T-helper 9 cell (primary cell): ENCODE measurements at places on chromosomes 7 and 10.

DNA sequence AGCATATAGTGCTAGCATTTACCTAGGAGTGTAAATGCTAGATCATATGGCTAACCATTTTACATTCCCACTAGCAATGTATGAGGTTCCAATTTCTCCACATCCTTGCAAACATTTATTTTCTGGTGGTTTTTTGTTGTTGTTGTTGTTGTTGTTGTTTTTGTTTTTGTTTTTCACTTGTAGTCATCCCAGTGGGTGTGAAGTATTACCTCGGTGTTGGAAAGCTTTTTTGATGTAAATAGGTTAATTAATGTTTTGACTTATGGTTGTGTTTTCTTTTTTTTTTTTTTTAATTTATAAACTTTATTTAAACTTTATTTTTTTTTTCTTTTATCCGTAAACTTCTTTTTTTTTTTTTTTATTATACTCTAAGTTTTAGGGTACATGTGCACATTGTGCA is 15.3 kb upstream of the TSGA13 start:
- no peak for DNase-seq

DNA sequence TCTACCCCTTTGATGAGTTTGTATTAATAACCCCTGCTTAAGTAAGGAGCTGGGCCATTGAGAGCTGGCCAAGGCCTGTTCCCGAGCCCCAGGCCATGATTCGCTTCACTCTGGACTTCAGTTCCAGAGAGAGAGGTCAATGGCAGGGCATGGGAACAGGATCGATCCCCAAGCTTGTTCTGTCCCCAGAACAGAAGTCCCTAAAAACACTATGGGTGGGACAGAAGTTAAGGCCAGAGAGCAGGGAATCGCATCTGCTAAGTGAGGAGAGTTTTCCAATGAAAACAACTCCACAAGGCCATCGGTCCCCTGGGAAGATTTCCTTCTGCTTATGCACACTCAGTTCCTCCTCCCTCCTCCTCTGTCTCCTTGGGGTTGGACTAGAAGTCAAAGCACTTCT is 159.6 kb downstream of the LSM5 start:
- no peak for DNase-seq

DNA sequence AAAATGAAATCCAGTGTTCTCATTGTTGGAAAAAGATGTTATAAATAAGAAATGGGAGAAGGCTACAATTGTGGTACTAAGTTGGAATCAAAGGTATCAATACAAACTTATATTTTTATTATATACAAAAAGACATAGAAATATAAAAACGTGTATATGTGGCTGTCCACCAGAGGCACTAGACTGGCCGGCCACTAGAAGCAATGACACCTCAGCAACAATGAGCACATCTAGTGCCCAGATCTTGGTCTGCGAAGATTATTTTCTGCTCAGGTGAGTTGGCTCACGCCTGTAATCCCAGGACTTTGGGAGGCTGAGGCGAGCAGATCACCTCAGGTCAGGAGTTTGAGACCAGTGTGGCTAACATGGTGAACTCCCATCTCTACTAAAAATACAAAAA is 21.6 kb downstream of the IDE start:
- DNase-seq = no peak

- DNase-seq = no peak
Observed at GRCh38 chr7:36865019-36865418, 140.7 kb upstream of the AOAH start.

DNA sequence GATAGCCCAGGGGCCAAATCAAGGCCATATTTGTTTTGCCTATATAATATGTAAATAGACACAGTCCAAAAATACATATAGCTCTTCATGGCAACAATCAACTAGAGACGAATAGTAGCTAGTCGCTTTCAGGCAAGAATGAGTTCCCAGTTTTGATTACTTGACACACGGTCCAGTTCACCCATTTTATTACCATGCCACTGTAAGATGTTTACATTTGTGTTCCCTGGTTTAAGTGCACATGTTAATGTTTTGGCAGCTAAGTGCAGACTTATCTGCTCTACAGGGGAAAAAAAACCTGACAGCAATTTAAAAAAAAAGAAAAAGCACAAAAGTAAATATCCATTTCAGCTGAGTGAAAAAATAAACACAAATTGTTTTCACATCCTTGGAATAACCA is 213.1 kb downstream of the TPK1 start:
- DNase-seq = no peak

DNA sequence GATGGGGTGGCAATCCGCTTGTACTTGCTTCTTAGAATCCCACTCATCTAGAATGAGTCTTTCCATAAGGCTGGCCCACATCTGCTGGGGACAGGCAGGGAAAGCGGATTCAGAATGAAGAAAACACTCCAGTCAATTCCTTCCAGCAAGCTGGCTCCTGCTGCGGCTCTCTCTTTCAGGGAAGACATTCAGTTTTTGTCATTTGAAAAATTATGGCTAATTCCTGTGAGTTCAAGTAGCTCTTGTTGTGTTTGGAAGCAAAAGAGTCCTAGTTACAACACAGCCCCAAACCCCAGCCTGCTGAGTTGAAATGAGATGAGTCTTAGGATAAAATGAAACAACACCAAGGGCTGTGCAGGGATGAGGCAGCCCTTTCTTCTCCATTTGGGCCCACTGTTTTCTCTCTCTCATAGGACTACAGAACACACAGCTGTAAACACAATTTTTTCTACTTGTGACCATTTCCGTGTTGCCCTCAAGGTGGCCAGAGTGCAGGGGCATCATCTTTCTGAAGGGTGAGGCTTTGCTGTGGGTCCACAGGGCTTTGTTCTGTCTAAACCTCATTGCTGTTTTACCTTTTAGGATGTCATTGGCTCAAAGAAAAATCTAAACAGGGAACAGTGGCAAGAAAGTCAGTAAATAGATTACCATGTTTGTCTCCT is 90.8 kb upstream of the EEPD1 start:
- DNase-seq = no peak

DNA sequence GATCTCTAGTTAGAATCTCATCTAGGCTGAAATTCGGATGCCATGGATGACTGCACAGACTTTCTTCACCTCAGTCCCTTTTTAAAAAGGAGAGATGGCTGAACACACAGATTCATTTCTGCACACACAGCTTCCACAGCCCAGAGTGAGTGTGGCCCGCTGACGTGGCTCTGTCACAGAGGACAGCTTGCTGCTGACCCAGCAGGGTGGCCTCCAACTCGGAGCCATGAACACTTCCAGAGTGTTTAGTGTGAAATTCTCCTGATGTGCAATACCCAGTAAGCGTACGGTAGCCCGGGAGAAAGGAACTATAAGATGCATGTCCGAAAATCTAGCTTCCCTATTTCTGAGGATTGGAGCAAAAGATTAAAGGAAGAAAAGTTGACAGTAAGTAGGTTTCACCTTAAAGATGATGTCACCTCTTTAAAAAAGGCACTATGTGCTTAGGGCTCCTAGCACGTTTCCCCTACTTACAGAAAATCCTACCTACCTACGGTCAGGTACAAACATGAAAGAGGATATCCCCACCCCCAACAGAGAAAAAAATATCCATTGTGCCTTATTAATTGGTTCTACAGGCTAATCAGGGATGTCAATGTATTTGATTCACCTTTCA is 162.2 kb downstream of the RAPGEF5 start:
- no peak for DNase-seq
